A549 treated with CORT108297 at 1 μM for 4 hours (cell line): ENCODE measurements at places on chromosomes 11 and 22. TPM values are rescaled to one million over a fixed set of nuclear protein-coding genes. Genes with fewer than 3 reads are reported as not detected.

Gene C2CD3
- total RNA-seq: 16.3 to 18.7 TPM (median 18.1 TPM) in 5 replicates

Gene MS4A3
- not detected in 5 replicates for total RNA-seq

Gene RIMBP3C
- 0.13 to 0.23 TPM (median 0.18 TPM) in 5 replicates for total RNA-seq

Gene FAM168A
- total RNA-seq: 10.7 to 16.4 TPM (median 14.1 TPM) in 5 replicates

Gene KDM2A
- 43.2 to 50.1 TPM (median 46.9 TPM) in 5 replicates for total RNA-seq

Gene ZBED4
- total RNA-seq: 9.7 to 12.2 TPM (median 11.7 TPM) in 5 replicates

Gene UEVLD
- total RNA-seq: 17.3 to 24.6 TPM (median 21.3 TPM) in 5 replicates

Gene GAS2L1
- total RNA-seq: 21.2 to 37.0 TPM (median 34.4 TPM) in 5 replicates

Gene OR8B4
- not detected in 5 replicates for total RNA-seq

Gene PKP3
- total RNA-seq: 26.3 to 41.8 TPM (median 39.9 TPM) in 5 replicates

Gene OR52J3
- total RNA-seq: not detected in 5 replicates

Gene HBG1
- total RNA-seq: not detected in 5 replicates

Gene DBX1
- total RNA-seq: not detected in 5 replicates

Gene CASP1
- total RNA-seq: 0.13 to 0.52 TPM (median 0.32 TPM) in 4 of 5 replicates, not detected in the other

Gene PANX2
- total RNA-seq: 4.6 to 7.9 TPM (median 7.1 TPM) in 5 replicates

Gene GRAP2
- total RNA-seq: not detected in 5 replicates

Gene TPH1
- 0.03 to 0.04 TPM (median 0.03 TPM) in 4 of 5 replicates, not detected in the other for total RNA-seq

Gene TCF20
- 11.6 to 15.2 TPM (median 13.5 TPM) in 5 replicates for total RNA-seq

Gene DCDC1
- total RNA-seq: 0.28 to 0.69 TPM (median 0.57 TPM) in 5 replicates

Gene MFRP
- not detected in 5 replicates for total RNA-seq

Gene C22orf15
- total RNA-seq: not detected in 5 replicates

Gene CSF2RB
- not detected in 5 replicates for total RNA-seq

Gene OR5B3
- not detected in 5 replicates for total RNA-seq

Gene IGF2
- total RNA-seq: 1.5 to 2.9 TPM (median 2.8 TPM) in 5 replicates

Gene MAPK11
- total RNA-seq: 4.7 to 7.6 TPM (median 7.3 TPM) in 5 replicates

Gene GAL
- 10.1 to 25.6 TPM (median 18.0 TPM) in 5 replicates for total RNA-seq

Gene SAA1
- 0.42 to 1.3 TPM (median 0.66 TPM) in 5 replicates for total RNA-seq

Gene CEP126
- total RNA-seq: 2.9 to 4.1 TPM (median 3.4 TPM) in 5 replicates

Gene ZNF280B
- 1.3 to 1.6 TPM (median 1.5 TPM) in 5 replicates for total RNA-seq

Gene UPK3A
- not detected in 5 replicates for total RNA-seq

Gene TLCD5
- 5.1 to 8.7 TPM (median 7.2 TPM) in 5 replicates for total RNA-seq

Gene MS4A12
- total RNA-seq: not detected in 5 replicates

Gene KRTAP5-2
- total RNA-seq: not detected in 5 replicates

Gene SYCE3
- 0.23 to 0.34 TPM (median 0.30 TPM) in 3 of 5 replicates, not detected in the others for total RNA-seq

Gene CADM1
- 16.1 to 26.0 TPM (median 22.8 TPM) in 5 replicates for total RNA-seq

Gene PAAF1
- total RNA-seq: 10.8 to 12.7 TPM (median 11.6 TPM) in 5 replicates

Gene RAPSN
- total RNA-seq: 0.11 to 0.34 TPM (median 0.13 TPM) in 3 of 5 replicates, not detected in the others

Gene APOL6
- 1.5 to 2.2 TPM (median 1.8 TPM) in 5 replicates for total RNA-seq

Gene INSC
- not detected in 5 replicates for total RNA-seq

Gene OR6T1
- not detected in 5 replicates for total RNA-seq

Gene OR52D1
- total RNA-seq: not detected in 5 replicates

Gene TTC12
- 4.1 to 9.7 TPM (median 5.0 TPM) in 5 replicates for total RNA-seq

Gene APLNR
- total RNA-seq: 0.05 to 0.07 TPM (median 0.06 TPM) in 5 replicates

Gene FCHSD2
- 8.8 to 11.6 TPM (median 11.0 TPM) in 5 replicates for total RNA-seq

Gene MPZL3
- total RNA-seq: 0.29 to 0.47 TPM (median 0.32 TPM) in 5 replicates

Gene CDC42BPG
- total RNA-seq: 1.0 to 3.0 TPM (median 1.8 TPM) in 5 replicates

Gene TBX10
- not detected in 5 replicates for total RNA-seq

Gene GPR83
- total RNA-seq: 0.03 to 0.08 TPM (median 0.05 TPM) in 5 replicates

Gene PACSIN2
- 75.7 to 95.4 TPM (median 90.2 TPM) in 5 replicates for total RNA-seq

Gene JAM3
- 3.8 to 4.5 TPM (median 4.4 TPM) in 5 replicates for total RNA-seq

Gene C22orf39
- total RNA-seq: 13.2 to 15.8 TPM (median 15.4 TPM) in 5 replicates

Gene MRGPRF
- 0.05 to 0.08 TPM (median 0.06 TPM) in 5 replicates for total RNA-seq
